ENCODE measurements at places on chromosomes 3 and 15. TPM values are rescaled to one million over a fixed set of nuclear protein-coding genes. Genes with fewer than 3 reads are reported as not detected.

SCN5A gene
- total RNA-seq: 0.45 TPM

MST1R gene
- total RNA-seq: 13.1 TPM

SLC2A2 gene
- total RNA-seq: not detected

GRAMD2A gene
- total RNA-seq: 1.5 TPM

ACTC1 gene
- total RNA-seq: 2,067 TPM

ZNF280D gene
- 64.4 TPM for total RNA-seq

KLHL25 gene
- 9.2 TPM for total RNA-seq

ZMYND10 gene
- 0.96 TPM for total RNA-seq

GOLGA6A gene
- total RNA-seq: not detected

DUOXA1 gene
- total RNA-seq: 4.9 TPM
